ENCODE measurements at places on chromosomes 3 and 15.

DNA sequence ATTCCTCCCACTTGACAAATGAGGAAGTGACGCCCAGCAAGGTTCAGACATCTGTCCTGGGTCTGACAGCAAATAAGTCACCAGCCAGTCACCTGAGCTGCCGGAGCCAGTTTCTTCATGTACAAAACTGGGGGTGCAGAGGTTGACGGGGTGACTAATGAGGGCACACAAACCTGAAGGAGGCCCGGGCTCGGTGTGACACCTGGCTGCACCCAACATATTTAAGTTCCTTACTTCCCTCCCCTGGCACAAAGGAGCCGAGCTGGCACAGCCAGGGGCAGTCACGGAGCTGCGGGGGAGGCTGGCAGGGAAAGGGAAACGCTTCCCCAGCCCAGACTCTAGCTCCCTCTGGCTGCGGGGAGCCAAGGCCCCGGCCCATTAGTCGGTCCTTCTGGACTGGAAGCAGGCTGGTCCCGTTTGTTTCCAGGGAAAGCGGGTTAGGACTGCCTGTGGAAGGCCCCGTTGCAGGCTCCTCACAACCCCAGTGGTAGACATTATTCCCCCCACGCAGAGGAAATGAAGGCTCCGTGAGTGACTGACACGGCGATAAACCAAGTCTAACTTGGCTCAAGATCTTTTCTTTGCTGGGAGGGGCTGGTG, 2.3 kb downstream of the FBXL22 start:
- DNase-seq: no peak

DNA sequence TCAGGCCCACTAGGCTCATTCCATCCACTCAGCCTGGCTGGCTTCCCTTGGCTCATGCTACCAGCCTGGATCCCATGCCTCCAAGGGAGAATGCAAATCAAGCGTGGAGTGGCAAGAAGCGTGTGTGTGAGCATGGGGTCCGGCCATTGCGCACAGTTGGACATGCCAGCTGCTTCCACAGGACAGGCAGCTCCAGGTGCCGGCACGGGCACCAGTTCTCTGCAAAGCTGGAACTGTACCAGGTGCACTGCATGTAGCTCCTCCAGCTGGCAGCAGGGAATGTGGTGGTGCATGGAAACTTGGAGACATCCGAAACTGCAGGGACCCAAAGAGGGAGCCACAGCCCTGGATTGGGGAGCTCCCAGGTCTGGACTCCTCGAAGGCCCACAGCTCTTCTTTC, 449.8 kb downstream of the EPHA6 start:
- DNase-seq: no peak

GRCh38 chr15:35565901-35566300, 19.9 kb upstream of the DPH6 start:
- no peak for DNase-seq

DNA sequence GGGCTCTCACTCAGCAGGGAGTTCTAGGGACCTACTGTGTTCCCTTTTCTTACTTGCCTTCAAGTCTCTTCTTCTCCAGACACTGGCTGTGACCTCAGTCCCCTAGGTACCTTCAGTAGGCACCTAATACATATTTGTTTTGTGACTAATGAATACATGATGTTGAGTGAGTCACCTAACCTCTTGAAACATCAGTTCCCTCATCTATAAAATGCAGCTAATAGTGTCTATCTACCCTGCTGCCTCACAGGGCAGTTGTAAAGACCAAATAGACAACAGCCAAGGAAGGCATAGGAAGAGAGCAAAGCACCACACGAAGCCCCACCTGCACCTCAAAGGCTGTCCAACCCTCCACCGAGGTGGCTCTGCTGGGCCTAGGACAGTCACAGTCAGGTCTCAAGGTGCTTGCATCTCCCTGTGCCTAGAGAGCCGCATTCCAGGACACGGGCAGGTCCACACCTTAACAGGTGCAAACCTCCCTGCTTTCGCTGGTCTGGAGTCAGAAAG, 29.1 kb downstream of the DAPK2 start:
- no peak for DNase-seq

- DNase-seq: peak; percentile 56
These were observed 32.4 kb upstream of the ALDH1L1 start for GRCh38 chr3:126212620-126213378.

- DNase-seq: no peak
These were observed 9.9 kb downstream of the TRAK1 start for GRCh38 chr3:42101048-42101447.

DNA sequence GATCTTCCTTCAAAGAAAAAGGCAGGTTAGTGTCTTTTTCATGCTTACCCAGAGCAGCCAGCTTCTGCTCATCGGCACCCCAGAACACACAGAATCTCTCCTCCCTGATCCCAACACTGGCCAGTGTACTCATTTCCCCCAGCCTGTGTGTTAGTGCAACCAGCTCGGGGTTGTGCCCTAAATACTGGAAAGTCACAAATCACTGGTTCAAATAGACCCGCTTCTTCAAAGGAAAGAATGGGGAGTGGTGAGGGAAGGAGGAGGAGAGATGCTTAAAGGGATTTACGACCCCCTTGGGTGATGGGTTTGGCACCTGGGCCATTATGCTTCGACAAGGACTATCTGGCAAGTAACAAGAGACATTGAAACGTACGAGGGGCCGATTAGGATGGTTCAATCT, 114.0 kb downstream of the FOXB1 start:
- no peak for DNase-seq

DNA sequence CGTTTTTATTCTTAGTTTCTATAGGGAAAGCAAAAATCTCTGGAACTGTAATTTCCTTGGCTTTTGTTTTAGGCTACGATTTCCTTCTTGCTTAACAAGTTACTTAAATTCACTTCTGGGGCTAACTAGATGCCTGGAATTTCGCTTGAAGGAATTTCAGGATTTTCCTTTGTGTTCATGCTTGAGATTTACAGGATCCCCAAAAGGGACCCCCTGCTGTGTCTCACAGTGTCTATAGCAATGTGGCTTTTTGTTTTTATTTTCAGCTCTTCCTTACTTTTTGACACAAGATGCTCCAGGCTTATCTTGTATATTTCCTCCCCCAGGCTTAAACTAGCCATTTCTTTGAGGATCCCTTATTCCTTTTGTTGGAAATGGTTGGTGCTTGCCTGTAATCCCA, 95.5 kb upstream of the DPPA4 start:
- no peak for DNase-seq

DNA sequence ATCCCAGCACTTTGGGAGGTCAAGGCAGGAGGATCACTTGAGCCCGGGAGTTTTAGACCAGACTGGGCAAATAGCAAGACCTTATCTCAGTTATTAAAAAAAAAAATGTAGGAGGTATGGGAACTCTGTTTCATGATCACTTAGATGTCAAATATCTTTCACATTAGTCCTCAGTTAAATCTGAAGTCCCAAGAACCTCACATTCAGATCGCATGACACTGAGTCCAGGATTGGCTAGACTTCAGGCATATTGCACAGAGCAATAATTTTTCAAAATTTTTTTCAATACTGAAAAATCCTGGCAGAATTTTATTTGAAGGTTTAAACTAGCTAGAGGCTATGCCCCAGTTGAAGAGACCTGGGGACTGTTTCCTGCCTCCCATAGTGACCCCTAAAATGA, 56.3 kb upstream of the ZNF148 start:
- DNase-seq: no peak

DNA sequence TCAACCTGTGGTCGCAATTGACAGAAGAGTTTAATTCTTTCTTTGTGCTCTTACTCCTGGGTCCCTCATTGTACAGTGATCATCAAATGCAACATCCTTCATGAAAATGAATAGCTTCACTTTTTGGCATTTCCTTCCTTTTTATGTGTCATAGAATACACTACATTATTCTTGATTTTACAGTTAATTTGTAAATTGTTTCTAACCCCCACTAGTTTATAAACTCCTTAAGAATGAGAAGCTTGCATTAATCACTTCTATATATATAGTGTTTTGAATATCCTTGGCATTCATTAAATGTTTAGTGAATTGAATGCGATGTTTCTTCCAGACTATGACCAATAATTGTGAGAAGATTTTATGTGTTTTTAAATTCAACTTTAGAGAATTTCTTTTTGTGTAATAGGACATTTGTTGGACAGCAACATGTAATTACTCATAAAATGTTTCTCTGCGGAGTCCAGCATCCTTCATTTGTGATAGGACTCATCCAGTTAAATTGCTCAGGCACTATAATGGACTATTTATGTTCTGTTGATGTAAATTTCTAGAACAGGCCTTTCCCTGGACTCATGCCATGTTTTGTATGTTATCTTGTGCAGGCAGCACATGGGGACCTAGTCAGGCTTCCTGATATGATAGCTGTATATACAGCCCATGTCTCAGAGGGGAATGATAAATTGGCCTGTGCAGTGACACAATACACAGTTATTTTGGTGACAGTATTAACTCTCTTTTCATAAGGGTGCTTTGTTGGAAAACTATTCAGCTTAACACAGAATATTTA, 51.3 kb downstream of the MBNL1 start:
- DNase-seq: no peak

- DNase-seq: no peak
These were observed 101.4 kb downstream of the FNDC3B start for GRCh38 chr3:172140499-172141391.

DNA sequence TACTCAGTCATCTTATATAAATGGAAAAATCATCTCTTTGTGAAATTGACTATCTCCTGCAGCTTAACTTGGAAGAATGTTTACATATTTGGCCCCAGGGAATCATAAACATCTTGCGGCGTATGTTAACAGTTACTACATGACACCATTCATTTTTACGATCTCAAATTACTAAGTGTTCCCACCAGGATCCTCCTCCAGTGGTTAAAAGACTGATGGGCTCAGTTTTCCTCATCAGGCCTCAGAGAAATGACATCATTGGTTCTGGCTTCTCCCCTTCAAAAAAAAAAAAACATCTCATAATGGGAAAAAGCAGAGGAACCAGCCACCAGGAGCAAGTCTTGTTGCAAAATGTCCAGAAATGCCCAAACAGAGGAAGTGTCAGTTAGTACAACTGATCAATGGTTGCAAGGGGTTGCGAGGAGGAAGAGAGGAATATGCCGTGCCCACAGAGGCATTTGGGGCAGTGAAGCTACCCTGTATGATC, 70.5 kb upstream of the LIPC start:
- DNase-seq: no peak

DNA sequence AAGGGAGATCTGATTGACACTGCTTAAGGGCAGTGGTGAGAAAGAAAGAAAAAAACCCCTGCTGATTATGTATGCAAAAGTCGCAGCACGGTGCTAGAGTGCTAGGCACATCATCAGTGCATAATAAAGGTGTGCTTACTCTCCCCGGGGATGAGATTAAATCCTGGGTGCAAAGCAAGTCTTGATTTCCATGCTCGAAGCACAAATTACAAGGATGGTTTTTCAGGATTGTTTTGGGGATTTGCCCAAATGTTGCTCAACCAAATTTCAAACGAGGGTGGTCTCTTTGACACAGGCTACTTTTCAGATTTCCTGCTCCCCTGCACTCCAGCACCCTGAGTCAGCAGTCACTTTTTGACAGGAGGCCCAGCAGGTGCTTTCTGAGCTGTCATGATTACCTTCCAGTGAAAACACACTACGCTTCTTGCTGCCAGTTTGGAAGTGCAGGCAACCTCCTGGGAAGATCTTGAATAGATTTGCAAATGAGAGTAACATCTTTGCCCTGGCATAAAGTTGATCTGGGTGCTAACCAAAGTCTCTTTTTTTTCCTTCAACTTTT, 167.5 kb upstream of the TRIM42 start:
- DNase-seq: no peak

DNA sequence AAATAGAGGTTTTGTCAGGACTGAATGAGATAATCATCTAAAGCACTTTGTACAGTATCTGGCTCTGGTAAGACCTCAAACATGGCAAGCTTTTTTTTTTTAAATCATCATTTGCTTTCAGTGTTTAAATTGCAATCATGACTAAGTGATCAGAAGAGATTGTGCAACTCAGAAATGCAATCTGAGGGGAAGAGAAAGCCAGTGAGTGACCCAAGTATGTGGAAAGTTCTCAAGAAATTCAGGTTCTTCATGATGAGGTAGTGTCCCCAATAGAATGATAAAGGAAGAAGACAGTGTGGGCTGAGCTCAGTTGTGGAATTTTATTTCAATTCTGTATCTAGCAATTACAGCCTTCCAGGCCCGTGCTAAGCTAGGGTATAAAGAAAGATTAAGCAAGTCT, 132.2 kb upstream of the TBC1D5 start:
- DNase-seq: no peak

DNA sequence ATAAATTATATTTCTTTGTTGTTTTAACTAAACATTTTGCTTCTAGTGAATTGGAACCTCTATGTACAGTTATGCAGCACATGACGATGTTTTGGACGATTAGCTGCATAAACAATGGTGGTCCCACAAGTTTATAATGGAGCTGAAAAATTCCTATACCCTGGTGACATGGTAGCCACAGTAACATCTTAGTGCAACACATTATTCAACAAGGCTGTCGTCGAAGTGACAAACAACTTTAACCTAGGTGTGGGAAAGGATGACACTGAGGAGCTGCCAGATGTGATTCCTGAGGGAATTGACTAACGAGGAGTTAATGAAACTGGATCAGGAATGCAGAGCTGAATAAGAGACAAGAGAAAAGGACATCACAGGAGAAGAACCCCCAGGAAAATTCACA, 588.9 kb upstream of the EPHA6 start:
- no peak for DNase-seq

DNA sequence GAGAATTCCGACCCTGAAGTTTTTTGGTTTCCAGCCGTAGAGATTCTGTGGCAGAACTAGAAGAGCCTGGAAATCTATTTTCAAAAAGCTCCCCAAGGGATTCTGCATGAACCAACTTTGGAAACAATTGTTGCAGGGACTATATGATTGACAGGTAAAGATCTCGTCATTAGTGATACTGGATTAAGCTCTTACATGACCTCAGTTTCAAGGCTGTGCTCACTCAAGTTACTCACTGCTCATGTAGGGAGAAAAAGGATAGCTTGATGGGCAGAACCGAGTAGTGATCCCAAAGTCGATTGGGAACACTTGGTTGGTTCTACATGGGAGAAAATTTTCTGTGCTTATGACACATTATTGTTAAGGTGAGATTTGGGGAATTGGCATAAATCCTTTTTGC, 142.3 kb upstream of the RASGRP1 start:
- DNase-seq: no peak

DNA sequence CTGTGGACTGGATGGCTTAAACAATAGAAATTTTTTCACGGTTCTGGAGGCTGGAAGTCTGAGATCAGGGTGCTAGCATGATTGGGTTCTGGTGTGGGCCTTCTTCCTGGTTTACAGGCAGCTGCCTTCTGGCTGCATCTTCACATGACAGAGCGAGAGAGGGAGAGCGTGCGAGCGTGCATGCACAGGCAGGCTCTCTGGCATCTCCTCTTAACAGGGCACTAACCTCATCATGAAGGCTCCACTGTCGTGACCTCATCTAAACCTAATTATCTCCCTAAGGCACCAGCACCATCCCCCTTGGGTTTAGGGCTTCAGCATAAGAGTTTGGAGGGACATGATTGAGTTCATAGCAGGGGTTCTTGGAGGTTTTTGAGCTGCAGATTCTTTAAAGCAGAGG, 292.0 kb upstream of the C2CD4B start:
- no peak for DNase-seq

Measured in progenitor cell of endocrine pancreas (in vitro differentiated cells).